Iris pigment epithelial cell (primary cell): ENCODE measurements at places on chromosomes 11 and 22.

DNA sequence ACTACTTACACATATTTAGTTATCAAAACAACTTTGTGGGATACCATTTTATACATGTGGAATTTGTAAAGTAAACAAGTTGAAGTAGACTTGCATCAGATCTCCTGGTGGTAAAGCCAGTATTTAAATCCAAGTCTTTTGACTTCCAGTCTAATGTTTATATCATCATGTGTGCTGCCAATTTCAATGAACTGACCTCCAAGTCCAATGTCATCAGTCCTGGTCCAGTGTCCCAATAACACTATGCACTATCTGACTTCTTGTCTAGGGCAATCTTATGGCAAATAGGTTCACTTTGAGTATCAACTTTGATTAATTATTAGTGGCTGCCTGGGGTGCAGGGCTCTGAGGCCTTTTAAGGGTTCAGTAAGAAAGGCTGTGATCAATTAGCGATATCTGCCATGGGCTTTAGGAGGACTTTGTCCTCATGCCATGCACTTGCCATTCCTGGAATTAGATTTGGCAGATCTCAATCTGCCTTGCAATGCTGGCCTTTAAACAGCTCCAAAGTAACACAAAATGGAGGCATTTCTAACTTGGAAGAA, 9.6 kb upstream of the PTS start:
- DNase-seq, result peak; percentile 94

- DNase-seq, result no peak
These were observed 333.0 kb upstream of the DDI1 start for GRCh38 chr11:103703437-103703836.

- no peak for DNase-seq
These were observed at the start of gene TMPRSS5 for GRCh38 chr11:113705871-113706655. TSS of gene TMPRSS5 (minus strand) at chr11:113706308. CDS start at chr11:113706224, 84 bp downstream.

GRCh38 chr11:28089378-28089777, 18.6 kb downstream of the KIF18A start:
- DNase-seq, result peak; percentile 82

DNA sequence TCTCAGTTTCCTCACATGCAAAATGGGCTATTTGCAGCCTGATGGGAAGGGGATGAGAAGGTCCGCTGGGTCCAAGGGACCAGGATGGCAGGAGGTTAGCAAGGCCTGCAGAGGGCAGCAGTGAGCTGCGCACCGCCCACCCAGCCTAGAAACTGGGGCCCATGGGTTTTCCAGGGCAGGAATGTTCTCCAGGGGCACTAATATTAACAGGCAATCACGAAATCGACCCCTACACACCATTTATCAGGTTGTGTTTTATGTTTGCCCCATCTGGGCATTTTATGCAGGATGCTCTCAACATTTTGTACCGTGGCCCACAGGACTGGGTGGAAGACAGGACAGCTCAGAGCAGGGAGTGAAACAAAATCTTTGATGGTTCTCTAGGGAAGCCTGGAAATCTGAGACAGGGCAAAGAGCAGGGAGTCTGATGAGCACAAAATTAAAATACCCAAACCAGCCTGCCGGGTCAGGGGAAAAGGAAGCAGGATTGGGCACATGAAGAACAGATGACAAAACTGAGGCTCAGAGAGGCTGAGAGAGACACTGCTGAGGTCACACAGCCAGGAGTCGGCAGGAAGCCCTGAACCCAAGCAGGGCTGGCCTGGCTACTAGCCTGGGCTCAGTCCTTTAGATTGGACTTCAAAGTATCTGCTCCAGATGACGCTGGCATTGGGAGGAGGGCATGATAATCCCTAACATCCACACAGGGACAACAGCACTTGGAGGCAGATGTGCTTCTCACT, 1.6 kb upstream of the BCR start:
- DNase-seq, result no peak

DNA sequence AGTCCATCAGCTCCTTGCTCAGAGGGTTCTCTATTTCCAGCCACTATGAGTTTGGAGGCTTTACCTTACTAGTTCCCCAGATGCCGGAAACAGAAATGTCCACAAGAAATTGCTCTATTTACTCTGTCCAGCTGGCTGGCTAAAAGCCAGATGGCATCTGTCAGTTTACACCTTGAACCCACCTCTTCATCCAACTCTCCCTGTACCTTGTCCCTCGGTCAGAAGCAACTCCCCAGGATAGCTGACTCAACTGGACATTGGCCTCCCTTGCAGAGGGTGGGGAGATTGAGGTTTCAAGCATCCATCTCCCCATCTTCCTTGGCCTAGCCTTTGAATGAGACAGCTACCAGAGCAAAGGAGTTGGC, 1.7 kb downstream of the C2CD2L start:
- DNase-seq, result no peak

DNA sequence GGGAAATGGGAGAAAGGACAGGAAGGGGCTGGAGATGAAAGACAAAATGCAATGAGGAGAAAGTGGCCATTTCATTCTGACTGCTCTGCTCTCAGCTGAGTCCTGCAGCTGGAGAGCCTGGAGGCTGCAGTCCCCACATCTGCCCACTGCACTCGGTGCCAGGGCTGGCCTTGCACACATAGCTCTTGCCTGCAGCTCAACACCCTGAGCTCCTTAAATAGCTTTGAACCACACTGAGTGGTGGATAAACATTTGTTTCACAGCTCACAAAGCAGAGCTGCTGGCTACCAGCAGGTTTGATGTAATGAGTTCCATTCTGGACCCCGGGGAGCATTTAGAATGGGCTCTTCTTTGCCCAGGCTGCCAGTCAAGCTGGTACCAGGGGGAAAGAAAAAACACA, 426.1 kb upstream of the CADM1 start:
- DNase-seq, result no peak

GRCh38 chr11:129331871-129332274, 43.8 kb upstream of the BARX2 start:
- peak; percentile 75 for DNase-seq

DNA sequence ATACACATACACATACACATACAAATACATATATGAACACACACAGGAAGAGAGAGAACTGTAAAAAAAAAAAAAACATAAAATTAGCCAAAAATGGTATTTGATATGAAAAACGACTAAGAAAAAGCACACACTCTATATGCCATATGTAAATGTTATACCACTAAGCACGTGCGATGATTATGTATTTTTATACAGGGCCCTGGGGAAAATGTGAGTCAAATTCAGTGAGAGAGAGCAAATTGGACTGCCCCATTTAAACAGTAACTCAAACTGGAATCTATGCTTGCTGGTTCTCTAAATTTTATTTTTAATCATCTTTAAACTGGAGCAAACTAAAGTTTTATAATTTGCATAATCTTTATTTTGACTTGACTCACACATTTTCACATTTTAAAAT, 197.8 kb upstream of the MTNR1B start:
- DNase-seq, result no peak
